ELR (cell line): ENCODE measurements at places on chromosomes 12 and 14.
A peak's percentile ranks its signal among the peaks of the same experiment; 100 is the strongest.

- DNase-seq: no peak
These were observed 57.5 kb upstream of the TMEM263 start for GRCh38 chr12:106897981-106898901.

GRCh38 chr14:67949771-67950170, 130.2 kb downstream of the RAD51B start:
- DNase-seq: no peak

- DNase-seq: no peak
These were observed 85.9 kb upstream of the CCDC91 start for GRCh38 chr12:28104316-28104715.

DNA sequence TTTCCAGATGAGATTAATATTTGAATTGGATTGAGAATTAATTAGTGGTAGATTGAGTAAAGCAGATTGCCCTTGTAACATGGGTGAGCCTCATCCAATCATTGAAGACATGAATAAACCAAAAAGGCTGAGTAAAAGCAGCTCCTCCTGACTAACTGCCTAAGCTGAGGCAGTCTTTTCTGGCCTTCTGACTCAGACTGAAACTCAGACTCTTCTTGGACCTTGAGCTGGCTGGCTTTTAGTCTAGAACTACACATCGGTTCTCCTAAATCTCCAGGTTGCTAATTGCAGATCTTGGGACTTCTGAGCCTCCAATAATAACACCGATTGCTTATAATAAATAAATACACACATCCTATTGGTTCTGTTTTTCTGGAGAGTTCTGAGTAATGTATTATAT, 24.0 kb downstream of the FKBP11 start:
- DNase-seq: peak; percentile 43

DNA sequence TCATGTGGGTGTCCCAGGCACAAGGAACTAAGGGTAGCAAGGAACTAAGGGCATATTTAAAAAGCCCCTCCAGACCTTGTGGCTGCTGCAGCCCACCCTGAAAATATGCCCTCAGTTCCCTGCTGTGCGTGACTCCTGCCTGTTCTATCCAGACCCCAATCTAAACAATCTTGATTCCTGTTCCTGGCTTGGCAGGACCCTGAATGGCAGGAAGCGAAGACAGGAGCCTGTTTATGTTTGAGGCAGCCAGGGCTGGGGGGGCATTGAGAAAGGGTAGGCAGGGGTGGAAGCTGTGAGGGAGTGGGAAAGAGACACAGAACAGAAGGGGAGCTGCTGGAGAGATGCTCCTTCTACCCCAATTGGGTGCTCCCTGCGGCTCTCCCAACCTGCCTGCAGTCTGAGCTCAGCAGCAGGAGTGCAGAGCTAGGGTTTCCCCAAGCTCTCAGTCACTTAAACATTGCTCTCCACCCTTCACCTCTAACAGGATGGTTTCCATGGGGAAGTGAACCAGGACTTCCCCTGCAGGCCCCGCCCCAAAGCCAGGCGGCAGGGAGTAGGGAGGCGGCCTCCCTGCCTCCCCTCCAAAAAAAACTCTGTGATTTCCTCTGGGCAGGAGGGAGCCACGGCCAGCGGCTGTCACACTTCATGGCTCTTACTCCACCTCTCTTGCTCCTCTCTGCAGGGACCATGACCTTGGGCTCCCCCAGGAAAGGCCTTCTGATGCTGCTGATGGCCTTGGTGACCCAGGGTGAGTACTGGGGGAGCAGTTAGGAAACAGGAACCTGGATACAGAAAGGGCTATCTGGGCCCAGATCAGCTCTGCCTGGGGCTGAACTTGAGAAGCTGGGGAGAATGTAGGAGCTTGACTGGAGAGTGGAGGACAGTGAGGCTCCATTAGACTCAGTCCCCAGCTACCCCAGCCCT, 4.7 kb downstream of the ACVRL1 start:
- DNase-seq: peak; percentile 18

GRCh38 chr12:2919249-2919648, 28.6 kb downstream of the TULP3 start:
- no peak for DNase-seq

GRCh38 chr12:124713436-124714082, 146.1 kb upstream of the NCOR2 start:
- DNase-seq: peak; percentile 80

GRCh38 chr14:53190938-53191337, 37.8 kb upstream of the DDHD1 start:
- no peak for DNase-seq

- DNase-seq: no peak
These were observed 88.7 kb upstream of the RAP1B start for GRCh38 chr12:68521848-68522502.

- DNase-seq: no peak
These were observed 117.6 kb downstream of the PRKD1 start for GRCh38 chr14:29810064-29810463.

GRCh38 chr14:69046476-69046860, 67.4 kb upstream of the ACTN1 start:
- no peak for DNase-seq

DNA sequence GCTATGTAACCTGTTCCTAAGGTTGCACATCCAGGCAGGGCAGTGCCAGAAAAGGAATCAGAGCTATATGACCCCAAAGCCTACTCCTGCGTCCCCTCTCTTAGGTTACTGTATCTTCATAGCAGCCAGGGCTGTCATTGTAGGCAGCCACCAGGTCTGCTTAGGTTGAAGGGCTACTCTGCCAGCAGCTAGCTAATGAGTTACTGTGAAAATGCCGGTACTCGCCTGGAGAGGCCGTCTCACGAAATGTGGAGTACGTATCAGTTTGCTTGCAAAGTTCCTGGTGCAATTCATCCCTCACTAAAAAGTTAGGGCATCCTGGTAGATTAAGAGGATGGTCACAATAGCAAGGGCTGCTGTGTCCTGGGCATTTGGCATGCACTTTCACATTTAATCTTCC, 50.9 kb downstream of the RPH3A start:
- DNase-seq: no peak

GRCh38 chr12:57194253-57194652, 22.3 kb upstream of the NXPH4 start:
- DNase-seq: no peak

- no peak for DNase-seq
These were observed 15.6 kb downstream of the PLBD2 start for GRCh38 chr12:113373969-113374368.

DNA sequence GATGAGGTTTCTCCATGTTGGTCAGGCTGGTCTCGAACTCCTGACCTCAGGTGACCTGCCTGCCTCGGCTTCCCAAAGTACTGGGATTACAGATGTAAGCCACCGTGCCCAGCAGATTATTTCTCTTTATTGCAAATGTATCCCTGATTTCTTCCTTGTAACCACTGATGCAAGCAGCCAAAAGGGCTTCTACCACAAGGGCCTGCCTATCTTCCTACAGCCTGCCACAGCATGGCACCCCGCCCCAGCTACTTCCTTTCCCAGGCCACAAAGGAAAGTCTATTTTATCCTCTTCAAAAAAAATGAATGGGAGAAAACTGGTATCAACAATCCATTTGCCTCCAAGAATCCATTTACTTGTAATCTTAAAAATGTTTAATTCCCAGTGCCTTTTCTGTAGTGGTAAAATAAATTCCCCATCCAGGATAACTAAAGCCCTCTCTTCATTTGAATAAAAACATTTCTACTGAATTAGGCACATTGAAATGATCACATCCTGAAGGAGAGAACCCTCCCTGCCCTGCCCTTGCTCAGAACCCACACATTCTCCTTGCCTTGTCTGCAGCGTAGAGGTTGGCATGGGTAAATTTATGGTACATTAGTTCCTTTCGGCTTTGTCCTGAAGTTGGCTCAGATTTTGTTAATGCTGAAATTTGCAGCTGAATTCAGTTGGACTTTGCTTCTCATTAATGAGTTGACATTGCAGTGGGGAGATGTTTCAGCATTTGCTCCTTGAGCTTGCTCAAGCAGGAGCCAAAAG, 19.2 kb downstream of the GPHB5 start:
- no peak for DNase-seq

- no peak for DNase-seq
These were observed 129.4 kb upstream of the NPAS3 start for GRCh38 chr14:32809255-32809654.

DNA sequence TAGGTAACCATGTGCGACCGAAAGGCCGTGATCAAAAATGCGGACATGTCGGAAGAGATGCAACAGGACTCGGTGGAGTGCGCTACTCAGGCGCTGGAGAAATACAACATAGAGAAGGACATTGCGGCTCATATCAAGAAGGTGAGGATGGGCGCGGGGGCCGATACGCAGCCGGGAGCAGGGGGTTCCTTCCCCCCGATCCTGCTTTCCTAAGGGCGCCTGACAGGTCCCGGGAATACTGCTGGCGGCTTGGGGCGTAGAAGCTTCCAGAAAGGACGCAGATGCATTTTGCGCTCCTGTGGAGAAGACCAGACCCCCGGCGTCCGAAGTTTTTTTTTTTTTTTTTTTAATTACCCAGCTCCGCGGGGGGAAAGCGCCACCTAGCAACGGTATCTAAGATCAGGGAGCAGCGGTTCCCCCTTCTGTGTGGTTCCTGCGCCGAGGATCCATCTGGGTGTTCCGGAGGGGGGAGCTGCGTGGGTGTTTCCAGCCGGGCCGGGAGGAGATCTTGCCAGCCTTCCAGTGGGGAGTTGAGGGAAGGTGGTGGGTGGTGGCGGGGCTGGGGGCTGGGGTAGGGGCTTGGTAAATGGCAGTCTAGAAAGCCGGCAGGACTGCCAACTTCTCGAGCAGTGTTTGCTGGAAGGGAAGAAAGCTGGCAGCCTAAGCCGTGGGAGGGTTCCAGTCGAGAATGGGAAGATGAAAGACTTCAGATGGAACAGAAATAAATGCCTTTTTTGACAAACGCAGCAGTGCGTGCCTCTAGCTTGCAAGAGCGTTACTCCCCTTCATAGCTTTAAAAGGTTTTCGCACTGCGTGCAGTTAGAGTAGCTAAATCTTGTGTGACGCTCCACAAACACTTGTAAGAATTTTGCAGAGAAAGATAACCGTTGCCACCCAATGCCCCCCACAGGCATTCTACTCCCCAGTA, 764 bp downstream of the DYNLL1 start:
- DNase-seq: peak; percentile 75

DNA sequence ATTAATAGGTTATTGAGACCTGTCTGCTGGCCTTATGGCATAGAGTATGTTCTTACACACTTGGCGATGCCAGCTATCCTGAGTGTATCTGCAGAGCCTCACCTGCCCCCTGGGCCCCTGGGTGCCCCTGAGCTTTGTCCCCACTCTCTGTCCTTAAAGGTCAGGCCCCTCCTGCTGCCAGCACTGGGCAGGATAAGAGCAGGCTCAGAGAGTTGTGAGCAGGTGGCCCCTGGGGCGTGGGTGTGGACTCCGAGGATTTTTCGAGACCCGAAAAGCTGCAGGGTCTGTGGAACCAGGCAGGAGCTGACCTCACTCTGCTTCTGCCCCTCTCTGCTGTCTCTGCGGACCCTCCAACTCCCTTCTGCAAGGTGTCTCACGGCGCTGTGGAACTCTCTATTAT, 8.2 kb downstream of the HIP1R start:
- no peak for DNase-seq

DNA sequence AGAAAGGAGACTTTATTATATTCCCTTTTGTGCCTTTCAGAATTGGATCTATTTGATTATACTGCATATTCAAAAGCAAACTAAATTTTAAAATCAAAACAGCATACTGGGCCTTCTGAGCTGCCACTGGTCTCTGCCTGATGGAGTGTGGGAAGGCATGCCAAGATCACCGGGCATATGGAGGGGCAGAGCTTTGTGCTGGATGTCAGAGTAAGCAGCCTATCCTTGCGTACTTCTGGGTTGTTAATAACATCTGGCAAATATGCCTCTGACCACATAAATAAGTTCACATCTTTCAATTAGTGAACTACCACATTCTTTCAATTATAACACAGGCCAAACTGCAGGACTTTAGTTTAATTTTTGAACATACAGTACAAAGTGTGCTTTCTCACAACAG, 18.3 kb downstream of the MLH3 start:
- DNase-seq: no peak
